ENCODE measurements at places on chromosomes 7 and 10.
A peak's percentile ranks its signal among the peaks of the same experiment; 100 is the strongest.

- no peak for DNase-seq
Measured at GRCh38 chr7:43791-44540, 148.4 kb upstream of the FAM20C start.

DNA sequence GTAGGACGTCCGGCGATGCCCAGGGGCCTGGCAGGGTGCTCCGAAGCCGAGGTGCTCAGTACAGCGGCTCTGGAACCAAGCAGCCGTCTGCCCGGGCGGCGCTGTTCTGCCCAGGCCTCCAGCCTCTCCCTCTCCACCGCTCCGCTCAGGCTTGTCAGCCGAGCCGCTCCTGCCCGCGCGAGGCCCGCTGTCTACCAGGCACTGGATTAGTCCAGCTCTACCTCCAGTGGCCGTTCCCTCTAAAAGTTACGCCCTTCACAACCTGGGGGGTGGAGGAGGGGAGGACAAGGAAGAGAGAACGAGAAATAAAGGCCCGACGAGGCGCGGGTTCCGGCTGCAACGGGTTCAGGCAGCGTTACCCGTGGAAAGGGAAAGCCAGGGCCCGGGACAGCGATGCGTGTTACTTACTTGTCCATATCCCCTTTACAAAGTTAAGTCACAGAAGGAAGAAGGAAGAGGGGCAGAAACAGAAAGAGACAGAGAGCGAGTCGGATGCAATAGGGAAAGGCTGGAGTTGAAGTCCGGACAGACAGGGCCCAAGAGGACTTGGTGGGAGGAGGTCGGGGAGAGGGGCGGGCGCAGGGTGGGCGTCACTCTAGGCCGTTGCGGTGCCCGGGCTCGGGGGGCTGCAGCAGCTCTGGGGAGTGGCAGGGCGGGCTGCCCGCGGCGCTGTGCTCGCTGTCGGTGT is 2.8 kb downstream of the SP8 start:
- DNase-seq, result no peak

DNA sequence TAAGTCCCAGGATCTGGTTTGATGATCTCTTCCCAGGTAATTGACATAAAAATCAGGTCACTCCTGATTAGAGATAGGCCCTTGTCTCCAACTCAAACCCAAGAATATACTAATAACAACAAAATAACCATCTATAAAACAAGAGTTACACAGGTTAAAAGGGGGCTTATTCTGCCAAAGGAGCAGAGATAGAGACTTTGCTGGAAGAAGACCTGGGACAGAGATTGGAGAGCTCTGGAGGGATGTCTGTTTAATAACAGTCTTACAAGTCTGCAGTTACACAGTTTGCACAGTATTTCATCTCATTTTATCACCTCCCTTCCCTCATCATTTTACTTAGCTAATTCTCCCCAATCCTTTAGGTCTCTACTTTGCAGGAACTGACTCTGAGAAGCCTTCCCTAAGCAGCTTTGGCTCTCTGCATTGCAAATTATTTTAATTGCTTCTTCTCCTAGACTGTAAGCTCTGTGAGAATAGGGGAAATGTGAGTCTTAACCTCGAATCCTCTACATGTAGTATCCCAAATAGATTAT is 3.7 kb upstream of the ZNF438 start:
- no peak for DNase-seq

DNA sequence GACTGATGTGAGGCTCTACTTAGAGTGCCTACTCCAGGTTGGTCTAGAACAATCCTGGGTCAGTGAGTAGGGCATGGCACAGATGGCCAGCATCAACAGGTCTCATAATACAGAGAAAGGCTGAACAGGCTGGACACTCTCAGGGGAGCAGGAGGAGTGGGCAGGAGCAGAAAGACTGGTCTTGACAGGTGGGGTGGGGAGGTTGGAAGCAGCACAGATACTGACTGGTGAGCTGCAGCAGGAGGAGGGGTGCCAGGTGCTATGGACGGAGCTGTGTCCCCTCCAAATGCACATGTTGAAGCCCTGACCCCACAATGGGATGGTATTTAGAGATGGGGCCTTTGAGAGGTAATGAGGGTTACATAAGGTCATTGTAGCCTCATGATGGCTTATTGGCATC is 190.4 kb upstream of the PLXNA4 start:
- DNase-seq, result no peak

- no peak for DNase-seq
Measured at GRCh38 chr7:155756322-155756721, 55.9 kb downstream of the SHH start.

DNA sequence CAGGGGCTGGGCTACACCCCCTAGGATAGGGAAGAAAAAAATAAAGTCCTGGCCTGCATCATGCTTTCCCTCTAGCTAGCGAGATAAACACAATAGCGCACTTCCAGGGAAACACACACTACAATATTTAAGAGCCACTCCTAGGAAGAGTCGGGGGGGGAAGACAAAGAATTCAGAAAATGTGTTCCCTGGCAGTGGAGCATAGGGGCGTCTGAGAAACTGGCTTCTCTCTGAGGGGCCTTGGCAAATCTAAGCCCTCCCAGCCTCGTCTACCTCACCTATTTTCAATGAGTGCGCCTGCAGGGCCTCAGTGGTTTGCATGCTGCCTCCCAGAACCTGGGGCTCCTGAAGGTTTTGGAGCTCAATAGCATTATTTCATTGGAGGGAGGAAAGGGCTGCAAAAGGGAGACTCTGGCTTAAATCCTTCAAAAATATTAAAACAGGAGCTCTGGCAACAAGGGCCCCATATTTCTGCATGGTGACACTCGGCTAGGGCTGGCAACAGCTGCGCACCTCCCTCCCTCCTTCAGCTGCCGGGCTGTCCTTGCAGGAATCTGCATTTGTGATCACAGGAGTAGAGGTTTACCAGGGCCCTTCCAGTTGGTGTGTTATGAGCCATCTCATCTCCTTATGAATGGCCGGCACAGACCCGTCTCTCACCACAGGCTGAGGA is 10.8 kb downstream of the ANXA11 start:
- DNase-seq, result no peak

DNA sequence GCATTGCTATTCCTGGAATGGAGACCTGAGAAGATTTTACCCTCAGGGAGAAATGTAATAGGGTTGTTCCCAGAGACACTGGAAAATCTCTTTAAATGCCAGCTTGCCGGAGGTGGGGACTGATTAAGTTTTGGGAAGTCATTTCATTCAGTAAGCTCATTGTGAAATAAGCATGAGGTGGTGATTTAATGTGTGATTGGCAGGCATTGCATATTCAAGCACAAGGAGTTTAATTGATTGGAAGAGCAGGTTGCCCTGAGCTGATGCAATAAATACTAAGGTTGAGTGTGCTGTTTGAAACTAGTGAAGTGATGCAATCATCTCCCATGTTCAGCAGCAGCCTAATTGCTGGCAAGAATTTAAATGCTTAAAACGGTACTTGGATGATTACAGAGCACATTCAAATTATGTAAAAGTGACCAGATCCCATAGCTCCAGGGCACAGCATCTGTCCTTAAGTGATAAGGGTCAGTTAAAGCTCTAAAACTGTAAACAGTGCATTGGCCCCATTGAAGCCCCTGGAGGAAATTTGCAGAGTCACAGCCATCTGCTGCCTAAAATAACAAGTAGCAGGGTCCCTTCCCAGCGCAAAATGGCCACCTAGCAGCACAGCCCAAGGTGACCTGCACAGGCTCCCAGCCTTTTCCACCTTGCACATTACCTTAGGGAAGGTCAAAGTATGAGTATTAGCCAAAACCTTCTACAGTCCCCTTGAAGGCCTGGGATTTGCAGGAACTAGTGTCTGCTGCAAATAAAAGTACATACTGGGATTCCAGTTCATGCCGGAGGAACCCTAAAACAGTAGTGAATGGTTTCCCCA is 92.1 kb downstream of the CCDC71L start:
- peak; percentile 45 for DNase-seq

DNA sequence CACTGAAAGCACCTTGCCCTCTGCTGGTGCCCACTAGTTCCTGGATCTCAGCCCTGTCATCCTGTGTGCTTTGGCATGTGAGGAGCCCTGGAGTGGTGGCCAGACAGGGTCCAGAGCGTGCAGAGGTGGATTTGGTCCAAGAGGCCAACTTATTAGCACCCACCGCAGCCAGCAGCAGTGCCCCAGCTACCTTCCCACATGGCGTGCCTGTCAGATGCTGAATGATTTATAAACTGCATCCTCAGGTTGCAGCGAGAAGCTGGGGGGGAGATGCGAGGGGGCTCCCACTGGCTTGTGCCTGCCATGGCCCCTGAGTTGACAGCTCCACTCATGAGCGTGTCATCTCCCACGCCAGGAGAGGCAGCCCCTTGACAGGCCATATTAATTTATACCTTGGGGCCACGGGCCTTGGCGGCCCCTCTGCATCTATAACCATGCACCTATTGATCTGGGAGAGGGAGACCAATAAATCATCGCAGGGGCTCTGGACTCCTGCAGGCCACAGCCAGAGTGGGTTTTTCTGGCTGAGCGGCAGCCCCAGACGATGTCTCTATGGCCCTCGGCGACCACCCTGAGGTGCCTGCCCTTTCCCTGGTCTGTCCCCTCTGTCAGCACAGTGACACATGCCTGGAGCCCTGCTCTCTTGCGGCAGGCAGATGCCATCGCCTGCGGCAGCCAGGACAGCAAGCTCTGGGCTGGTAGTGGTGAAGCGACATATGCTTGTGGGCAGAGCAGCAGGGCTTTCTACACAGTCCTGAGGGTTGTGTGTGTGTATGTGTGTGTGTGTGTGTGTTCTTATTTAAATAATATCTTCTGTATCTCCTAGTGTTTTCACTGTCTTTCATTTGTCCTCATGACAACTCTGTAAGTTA is 120.8 kb downstream of the CDH23 start:
- DNase-seq, result no peak

GRCh38 chr7:1292972-1293830 is 60.5 kb downstream of the UNCX start:
- DNase-seq, result no peak

DNA sequence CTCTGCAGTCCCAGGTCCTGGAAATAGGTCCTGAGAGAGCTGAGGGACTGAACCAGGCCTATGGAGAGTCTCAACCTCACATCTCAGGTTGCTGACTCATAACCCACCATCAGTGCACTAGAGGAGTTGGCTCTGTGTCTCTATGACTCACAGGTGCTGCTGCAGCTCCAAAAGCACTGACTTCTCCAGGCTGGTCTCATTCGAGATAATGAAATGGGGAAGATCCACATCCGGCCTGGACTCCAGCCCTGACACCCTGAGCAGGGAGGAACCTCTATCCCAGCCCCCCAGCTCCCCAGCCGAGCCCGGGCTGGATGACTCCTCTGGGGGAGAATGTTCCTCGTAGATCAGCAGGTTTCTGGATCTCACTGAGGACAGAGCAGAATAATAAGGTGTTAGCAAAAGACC is 35.5 kb upstream of the DGKI start:
- peak; percentile 74 for DNase-seq

DNA sequence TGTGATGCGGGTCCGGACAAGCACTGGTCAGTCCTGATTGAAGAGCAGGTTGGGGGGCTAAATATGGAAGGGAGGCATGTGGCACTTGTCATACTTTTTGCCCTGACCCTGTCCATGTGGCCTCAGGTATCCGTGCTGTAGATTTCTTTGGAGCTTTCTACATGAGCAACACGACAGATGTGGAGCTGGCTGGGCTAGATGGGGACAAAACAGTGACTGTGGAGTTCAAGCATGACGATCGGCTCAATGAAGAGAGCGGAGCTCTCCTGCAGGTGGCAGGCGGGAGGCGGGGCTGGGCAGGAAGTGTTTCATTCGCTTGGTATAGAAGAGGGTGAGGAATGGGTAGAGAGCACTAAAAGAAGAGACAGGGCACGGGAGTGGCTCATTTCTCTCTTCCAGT is 13.0 kb upstream of the CHCHD1 start:
- no peak for DNase-seq

DNA sequence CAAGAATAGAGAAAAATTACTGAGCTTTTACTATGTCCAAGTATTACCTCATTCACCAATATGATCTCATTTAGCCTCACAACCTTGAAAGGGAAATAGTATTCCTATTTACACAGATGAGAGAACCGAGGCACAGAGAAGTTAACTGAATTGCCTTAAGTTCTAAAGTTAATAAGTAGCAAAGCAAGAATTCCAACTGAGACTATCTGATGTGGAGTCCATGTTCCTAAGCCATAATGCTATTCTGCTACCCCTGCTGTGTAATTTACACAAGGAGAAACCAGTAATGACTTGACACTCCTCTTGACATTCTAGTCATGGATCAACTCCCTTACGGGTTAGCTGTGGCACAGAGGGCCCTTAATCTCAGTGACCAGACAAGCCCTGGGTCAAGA is 60.7 kb downstream of the ABCB4 start:
- DNase-seq, result no peak

DNA sequence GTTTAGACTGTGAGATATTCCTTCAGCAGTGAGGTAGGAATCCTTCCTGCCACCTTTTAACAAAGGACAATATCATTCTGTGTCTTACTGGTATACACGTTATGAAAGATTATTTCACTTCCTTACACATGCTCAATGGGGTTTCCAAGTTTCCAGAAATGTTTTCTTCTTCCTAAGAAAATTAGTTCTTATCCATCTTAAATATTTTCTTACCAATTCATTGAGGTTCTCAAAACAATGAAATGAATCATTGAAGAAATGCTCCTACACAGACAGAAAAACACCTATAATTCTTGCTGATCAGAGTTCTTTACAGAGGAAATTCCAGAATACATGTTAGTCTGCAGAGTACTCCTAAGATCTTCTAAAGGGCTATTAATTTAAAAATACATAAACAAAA is 51.4 kb upstream of the SEC61G start:
- no peak for DNase-seq

DNA sequence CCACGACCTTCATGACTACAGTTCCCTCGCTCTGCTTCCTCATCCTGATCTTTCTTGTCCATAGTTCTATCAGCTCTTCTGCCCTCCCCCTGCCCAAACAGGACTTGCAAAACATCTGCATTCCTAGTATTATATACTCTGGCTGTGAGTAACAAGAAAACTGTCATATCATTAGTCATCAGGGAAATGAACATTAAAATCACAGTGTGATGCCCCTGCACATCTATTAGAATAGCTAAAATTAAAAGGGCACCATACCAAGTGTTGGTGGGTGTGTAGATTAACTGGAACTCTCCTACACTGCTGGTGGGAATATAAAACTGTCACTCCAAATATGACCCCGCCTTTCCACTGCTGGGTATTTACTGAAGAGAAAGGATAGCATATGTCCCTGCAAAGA is 141.8 kb downstream of the C7orf25 start:
- no peak for DNase-seq

DNA sequence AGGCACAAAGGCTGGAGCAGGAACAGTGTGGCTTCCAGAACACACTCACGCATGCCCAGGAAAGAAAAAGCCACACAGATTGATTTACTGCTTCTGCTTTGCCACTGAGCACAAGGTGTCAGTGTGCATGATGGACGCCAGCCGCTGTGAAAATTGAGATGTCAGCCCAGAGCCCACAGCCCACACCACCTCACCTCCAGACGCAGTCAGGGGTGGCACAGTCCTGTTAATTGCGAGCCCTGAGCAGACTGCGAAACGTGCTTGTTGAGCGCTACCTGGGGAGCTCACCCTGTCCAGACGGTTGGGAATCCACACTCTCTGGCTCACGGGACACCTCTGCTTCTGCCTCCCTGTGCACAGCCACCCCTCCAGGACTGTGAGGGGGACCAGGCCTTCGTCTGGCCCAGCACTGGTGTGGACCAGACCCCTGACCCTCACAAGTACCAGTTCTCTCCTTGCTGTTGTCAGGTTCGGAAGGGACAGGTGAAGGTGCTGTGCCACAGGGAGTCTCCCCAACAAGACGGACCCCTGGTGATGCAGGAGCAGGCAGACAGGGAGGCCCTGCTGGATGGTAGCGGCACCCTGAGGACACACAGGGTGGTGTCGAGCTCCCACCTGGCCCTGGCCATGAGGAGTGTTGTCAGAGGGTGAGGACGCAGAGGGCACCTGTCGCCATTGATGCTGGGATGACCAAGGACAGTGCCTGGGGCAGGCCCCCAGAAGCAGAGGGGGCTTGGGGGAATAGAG is 15.3 kb downstream of the RASGEF1A start:
- no peak for DNase-seq

Data from HTR-8/SVneo (cell line).